ENCODE measurements at places on chromosomes 5 and 9. TPM values are rescaled to one million over a fixed set of nuclear protein-coding genes. Genes with fewer than 3 reads are reported as not detected.
A peak's percentile ranks its signal among the peaks of the same experiment; 100 is the strongest.

DNA sequence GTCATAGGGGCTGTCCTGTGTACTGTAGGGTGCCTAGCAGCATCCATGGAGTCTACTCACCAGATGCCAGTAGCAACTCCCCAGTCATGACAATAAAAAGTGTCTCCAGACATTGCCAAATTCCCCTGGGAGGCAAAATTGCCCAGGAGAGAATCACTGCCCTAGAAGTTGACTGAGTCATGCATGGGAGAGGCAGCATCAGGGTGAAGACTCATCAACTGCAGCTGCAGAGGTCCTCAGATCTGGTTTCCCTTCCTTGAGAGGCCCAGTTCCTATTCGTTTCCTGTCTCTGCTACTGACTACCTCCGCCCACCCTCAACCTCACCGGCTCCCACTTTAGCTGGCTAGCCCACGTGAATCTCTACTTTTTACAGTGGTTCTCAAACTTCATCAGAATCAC lies 88.6 kb upstream of the AGXT2 start:
- DNase-seq, result no peak

DNA sequence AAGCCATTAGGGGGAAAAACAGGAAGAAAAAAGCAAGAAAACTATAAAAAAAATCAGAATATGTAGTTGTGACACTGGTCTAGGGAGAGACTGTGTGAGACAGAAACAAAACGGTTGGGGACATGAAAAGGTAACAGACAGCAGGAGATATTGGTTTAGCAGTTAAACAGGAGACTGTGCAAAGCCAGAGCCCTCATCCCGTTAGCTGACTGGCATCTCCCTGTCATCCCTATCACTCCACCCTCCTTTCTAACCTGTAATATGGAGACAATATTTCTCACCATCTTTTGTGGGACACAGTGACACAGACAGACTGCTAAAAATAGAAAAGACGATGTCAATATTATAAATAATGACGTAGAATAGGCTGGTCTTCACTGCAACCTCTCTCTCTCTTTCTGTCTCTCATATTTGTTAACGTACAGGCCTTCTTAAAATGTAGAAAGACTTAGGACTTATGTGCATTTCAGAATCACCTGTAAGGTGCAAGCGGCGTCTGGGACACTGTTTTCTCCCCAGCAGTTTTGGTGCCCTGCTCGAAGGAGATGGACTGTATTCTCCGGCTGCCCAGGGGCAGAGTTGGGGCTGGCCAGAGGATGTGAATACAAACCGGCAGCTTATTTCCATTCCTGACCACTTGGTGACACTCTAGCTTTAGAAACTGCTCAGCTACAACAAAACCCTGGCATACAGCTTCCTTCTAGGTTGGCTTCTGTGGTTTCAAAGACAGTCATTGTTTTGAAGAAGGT lies 190.6 kb downstream of the MAT2B start:
- peak; percentile 5 for DNase-seq

TSLP gene
- 1.0 TPM for total RNA-seq

DNA sequence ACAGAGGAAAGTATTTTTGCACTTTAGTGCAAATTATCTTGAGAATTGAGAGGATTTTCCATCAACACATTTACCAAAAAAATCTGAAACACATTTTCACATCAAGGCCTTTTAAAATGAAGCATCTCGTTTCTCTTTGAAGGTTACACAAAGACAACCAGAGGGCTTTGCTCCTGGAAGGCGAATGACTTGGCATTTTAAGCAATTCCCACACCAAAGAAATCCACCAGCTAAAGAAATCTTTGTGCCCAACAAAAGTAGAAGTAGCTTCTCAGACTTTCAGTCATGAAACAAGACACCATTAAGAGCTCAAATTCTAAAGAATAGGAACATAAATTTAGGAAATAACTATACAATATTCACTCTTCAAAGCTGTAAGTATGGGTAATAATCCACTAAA lies 59.9 kb downstream of the HABP4 start:
- no peak for DNase-seq

- no peak for DNase-seq
Measured at GRCh38 chr5:27191786-27192510, 153.6 kb upstream of the CDH9 start.

- peak; percentile 25 for DNase-seq
Measured at GRCh38 chr5:141637767-141638419, 1.1 kb downstream of the RELL2 start.

TGFBI gene
- 41.7 TPM for total RNA-seq
